ENCODE measurements at places on chromosomes 1 and 21.
A peak's percentile ranks its signal among the peaks of the same experiment; 100 is the strongest.

DNA sequence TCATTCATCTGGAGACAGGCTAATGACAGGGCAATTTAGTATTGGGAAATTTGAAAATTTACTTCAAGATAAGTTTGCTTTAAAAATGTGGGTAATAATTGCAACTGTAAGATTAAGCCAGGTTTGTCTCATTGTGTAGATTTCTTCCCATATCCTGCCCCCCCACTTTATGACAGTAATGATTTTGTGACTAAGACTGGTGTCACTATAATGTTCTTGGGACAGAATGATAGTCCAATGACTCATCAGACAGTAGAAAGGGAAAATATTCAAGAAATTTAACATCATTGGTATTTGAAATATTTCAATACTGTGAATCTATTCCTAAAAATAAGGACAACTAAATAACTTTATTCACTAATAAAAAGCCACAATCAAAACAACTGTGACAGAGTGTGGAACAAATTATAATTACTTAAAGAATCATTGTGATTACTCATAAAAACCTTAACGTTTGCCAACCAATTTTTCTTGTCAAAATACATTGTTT, 36.7 kb downstream of the FH start:
- DNase-seq: peak; percentile 32

DNA sequence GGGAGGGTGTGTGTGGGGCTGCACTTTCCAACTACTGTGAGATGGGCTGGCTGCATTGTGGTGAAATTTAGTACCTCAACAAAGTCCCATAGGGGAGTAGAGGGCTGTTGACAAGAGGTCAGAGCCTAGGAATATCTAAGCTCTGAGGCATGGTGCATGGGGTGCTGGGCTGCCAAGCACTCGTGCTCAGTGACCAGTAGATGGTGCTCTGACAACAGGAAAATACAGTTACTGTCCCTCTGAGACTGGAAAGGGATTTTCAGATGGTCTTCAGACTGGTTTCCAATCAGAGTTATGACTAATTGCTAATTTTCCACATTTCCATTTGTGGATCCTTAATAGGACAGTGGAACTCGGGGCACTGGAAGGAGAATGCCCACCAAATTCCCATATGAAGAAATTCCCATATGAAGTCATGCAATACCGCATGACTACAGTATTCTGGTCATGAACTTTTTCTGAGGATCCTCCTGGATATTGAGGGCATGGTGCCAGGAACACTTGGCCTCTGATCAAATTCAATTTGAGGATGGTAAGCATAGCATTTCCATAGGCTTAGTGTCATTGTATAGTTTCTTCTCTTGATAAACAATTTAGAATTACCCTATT, 4.1 kb upstream of the CACNA1E start:
- peak; percentile 90 for DNase-seq

GRCh38 chr1:58862728-58863385, 79.0 kb upstream of the JUN start:
- no peak for DNase-seq

- DNase-seq: no peak
These were observed 7.8 kb upstream of the ZYG11A start for GRCh38 chr1:52834798-52835197.

DNA sequence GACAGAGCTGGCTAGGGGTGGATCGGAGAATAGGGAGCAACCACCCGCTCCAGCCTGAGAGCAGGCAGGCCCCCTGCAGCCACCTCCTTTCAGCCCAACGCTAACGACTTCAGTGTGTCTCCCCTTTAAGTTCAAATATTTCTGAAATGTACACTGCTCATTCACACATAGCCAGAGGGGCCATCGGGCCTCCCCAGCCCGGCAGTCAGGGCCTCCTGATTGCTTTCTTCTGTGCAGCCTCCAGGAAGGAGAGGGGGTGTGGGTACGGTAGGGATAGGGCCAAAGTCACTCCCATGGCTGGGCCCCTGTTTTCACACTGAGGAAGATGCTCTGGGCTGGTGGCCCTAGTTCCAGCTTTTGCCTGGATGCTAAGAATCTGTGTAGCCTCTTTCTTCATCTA, 64.8 kb downstream of the EPHB2 start:
- no peak for DNase-seq

GRCh38 chr1:186202271-186202764, 172.7 kb downstream of the TPR start:
- no peak for DNase-seq

GRCh38 chr1:153649137-153649862, 9.2 kb upstream of the SNAPIN start:
- no peak for DNase-seq

- DNase-seq: no peak
These were observed 7.9 kb downstream of the FYB2 start for GRCh38 chr1:56811331-56811730.

DNA sequence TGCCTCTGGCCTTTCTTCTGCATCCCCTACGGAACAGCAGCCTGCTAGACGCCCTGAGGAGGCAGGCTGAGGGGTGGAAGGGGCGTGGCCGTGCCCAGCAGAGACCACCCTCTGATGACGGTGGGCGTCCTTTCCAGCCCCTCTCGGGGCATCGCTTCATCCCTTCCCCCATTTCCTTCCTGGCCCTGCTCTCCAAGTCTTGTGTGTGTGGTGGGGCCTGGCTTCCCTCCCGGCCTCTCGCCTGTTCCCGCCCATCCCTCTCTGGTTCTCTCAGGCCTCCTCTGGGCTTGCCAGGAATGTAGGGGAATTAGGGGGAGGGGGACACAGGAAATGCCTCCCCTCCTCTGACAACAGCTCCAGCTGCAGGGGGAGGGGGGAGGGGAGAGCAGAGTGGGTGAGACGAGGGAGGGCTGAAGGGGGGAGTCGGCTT, 51.1 kb downstream of the SKI start:
- no peak for DNase-seq

- DNase-seq: no peak
These were observed 230.3 kb downstream of the GRIK3 start for GRCh38 chr1:36803868-36804570.

Measured in COLO829 (cell line).